ENCODE measurements at places on chromosomes 1 and 21.

DNA sequence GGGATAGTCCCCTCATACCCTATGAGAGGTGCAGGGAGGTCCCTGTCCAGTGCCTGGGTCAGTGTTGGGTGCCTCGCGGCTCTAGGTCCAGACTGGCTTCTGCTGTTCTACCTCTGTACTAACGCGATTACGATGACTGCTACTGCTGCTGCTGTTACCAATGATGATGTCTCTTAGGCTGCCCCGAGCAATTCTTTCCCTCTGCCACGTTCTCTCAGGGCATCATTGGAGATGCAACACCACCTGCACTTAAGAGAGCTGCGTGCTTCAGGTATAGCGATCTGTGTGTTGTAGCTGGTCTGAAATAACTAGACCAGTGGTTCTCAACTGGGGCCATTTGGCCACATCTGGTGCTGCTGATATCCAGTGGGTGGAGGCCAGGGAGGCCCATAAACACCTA lies 36.9 kb downstream of the KAZN start:
- DNase-seq: no peak

DNA sequence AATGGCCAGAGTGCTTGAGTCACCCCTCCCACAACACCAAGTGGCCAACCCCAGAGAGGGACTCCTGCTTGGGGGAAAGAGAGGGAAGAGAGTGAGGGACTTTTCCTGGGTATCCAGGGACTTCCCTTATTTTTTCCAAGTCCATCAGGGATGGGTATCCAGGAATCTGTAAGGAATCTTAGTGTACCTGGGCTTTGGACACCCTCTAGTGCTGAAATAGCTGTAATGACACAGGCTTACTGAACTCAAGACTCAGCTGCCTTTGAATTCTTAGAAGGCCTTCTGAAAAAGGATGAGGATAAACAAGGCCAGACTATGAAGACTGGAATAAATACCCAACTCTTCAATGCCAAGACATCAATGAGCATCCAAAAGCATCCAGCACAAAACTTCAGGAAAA lies 12.0 kb downstream of the TSHB start:
- peak; percentile 52 for DNase-seq

DNA sequence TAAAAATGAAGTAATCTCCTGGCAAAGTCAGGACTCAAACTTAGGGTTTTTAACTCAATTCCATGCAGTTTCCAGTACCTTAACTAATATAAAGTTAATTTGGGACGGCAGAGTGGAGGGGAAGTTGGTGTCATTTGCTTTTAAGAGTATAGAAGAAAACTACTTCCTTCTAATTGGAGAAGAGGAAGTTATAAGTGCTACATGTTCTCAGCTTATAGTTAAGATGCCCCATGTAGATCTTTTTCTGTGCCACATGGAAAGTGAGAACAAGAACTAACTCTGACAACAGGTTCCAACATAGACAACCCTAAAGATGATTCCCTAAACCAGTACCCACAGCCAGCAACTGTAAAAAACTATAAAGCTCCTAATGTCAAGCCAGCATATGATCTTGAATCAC lies 11.5 kb downstream of the RRAGC start:
- no peak for DNase-seq

- no peak for DNase-seq
Measured at GRCh38 chr1:17572264-17572985, 32.9 kb downstream of the ARHGEF10L start.

DNA sequence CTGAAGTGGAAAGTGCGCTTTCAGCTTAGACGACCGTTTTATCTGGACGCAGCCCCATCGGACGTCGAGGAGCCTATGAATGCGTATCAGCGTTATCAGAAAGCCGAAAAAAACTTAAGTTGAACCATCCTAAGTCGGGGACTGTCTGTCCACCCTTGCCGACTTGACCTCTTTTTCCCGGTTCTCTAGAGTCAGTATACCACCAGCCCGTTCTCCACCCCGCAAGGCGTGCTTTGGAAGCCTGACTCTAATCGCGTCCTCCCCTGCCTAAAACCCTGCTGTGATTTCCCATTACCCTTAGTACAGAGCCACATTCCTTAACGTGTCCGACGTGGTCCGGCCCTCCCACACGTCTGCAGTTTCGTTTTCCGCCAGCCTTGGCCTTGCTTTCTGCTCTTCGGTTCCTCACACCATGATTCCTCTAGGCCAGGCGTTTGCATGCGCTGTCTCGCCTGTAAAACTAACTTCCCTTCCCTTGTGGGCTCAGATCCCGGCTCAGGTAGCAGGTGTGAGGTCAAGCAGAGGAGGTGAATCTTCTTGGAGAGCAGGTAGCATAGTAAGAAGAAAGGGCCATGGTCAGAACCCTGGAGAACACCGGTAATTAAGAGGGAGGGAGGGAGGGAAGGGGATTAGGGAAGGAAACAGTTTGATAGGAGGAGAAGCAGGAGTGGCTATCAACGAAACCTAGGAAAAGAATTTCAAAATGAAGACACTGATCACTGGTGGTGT lies 865 bp downstream of the ADPRS start:
- DNase-seq: no peak

DNA sequence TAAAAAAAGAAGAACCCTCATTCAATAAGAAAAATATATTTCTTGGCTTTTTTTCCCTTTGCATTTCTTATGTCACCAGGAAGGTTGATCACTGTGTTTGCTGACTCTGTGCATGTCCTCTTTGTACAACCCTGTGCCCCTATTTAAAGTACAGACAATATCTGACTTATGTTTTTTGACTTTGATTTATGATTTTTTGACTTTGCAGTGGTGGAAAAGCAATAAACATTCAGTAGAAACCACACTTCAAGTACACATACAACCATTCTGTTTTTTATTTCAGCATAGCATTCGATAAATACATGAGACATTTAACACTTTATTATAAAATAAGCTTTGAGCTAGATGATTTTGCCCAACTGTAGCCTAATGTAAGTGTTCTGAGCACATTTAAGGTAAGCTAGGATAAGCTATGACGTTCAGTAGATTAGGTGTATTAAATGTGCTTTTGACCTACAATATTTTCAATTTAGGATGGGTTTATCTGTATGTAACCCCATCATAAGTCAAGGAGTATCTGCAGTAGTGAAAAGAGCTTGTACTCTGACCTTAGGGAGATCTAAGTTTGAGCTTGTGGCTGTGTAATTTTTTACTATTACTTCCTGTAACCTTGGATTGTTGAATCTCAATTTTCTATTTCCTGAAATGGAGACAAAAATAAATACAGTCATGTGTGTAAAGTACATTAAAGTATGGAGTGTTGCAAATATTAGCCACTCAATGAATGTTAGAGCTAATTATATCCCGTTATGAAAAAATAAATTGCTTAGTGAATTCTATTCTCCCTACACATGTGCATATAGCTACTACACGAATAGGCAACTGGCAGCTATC lies 1.2 kb downstream of the RNASEL start:
- no peak for DNase-seq

DNA sequence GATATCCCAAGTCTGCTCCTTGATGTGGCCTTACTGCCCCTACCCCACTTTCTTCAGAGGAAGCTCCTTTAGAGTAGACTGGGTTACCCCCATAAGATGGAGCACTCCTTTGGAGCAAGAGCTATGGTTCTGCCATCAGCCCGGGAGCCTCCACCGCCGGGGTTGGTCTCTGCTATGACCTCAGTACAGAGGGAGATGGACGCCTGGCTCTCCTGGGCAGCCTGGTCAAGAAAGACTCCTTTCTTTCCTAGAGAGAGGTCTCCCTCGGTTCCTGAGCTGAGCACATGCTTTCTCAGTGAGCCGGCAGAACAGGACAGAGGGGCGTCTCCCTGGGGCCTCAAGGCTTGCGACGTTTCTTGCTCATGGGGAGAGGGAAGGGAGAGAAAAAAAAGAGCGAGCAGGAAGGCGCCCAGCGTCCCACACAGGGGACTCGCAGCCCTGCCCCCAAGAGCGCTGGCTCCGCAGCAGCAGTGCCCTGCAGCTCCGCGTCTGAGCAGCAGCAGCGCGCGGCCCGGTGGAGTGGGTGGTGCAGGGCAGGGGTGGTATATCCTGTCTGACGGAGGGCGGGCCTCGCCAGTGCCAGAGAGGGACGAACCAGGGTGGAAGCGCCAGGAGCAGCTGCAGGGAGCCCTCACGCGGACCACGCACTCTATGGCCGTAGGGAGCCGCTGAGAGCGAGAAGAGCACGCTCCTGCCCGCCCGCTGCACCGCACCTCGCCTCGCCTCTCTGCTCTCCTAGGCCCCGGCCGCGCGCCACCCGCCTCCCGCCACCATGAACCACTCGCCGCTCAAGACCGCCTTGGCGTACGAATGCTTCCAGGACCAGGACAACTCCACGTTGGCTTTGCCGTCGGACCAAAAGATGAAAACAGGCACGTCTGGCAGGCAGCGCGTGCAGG lies at the start of gene PKP1:
PKP1 (plus strand) TSS at position 576 of the 899 bp plus-strand sequence; CDS start at position 773, 197 bp downstream.
- DNase-seq: peak; percentile 9

GRCh38 chr1:70528590-70529333 lies 117.7 kb downstream of the CTH start:
- DNase-seq: peak; percentile 55

GRCh38 chr1:100941098-100941527 lies 45.2 kb downstream of the SLC30A7 start:
- DNase-seq: no peak

GRCh38 chr1:110185181-110185580 lies 24.9 kb upstream of the KCNC4 start:
- DNase-seq: peak; percentile 56

DNA sequence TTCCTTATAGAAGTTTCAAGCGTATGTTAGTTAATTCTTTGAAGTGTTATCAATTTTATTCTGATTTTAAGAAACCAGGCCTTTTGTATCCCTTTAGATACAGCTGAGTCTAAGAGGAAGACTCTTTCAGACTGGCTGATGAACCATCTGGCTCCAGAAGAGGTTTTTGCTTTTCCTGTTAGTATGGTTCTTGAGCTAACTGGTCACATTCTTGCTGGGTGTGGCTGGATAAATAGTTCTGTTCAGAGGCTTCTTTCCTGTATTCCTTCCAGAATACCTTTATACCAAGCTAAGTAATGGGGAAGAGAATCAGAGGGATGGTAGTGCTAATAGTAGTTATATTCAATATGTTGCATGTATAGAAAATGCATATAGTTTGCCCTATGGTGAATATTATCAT lies 12.4 kb downstream of the HS2ST1 start:
- DNase-seq: no peak

DNA sequence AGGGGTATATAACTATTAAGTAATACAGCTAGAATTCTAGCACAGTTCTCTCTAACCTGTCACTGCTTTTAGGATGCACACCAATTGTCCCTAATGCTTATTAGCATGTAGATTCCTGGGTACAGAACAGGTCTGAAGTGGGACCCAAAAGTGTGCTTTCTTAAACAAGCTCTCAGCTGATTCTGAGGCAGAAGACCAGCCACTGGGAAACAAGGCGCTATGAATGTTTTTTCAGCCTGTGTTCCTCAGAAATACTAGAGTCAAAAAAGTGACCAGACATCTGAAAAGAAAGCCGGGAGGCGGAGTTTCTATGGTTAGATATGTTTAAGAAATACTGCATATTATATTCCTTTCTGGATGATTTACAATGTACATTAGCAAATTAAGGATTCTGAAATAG lies 1.8 kb downstream of the PEF1 start:
- no peak for DNase-seq

- DNase-seq: no peak
Measured at GRCh38 chr1:238950784-238951183, 435.6 kb upstream of the CHRM3 start.

- DNase-seq: no peak
Measured at GRCh38 chr21:27586986-27587385, 620.1 kb upstream of the ADAMTS5 start.

GRCh38 chr1:197659171-197659570 lies 116.1 kb downstream of the DENND1B start:
- DNase-seq: no peak

GRCh38 chr1:201884425-201884824 lies 4.3 kb upstream of the SHISA4 start:
- DNase-seq: peak; percentile 18

GRCh38 chr21:34887725-34888568 lies 161.2 kb downstream of the RUNX1 start:
- DNase-seq: peak; percentile 66

GRCh38 chr1:9314111-9314510 lies 21.4 kb downstream of the SPSB1 start:
- DNase-seq: no peak

DNA sequence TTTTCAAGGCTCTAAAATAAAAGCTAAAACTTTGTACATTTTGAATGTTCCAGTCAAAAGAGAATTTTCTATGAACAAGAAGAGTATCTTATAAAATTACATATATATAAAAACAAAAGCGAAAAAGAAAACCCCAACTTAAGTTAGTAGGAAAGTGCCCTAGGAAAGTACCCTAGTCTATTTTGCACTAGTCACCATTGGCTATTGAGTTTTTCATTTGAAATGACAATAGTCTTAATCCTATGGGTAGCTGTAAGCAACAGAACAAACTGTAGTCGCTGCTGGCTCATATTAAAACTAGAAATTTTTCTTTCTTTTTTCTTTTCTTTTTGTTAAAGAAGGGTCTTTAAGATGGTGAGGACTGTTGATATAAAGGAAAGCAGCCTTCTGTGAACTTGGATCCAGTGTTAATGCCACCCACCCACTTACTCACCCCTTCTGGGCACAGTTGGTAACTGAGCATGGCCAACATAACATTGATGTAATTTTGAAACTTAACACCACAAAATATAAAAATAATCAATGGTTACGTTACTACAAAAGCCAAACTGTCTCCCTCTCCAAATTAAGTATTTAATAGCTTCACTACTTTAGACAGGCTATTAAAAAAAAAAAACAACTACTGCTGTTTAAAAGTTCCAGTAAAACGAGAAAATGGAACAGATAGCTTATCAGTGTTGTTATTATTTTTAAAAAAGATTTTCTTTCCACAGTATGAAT lies 177.0 kb downstream of the EIF4G3 start:
- no peak for DNase-seq

- no peak for DNase-seq
Measured at GRCh38 chr1:16719571-16720350, 20.6 kb upstream of the RNU1-4 start.

- no peak for DNase-seq
Measured at GRCh38 chr1:232074265-232074664, 447.7 kb downstream of the DISC1 start.

DNA sequence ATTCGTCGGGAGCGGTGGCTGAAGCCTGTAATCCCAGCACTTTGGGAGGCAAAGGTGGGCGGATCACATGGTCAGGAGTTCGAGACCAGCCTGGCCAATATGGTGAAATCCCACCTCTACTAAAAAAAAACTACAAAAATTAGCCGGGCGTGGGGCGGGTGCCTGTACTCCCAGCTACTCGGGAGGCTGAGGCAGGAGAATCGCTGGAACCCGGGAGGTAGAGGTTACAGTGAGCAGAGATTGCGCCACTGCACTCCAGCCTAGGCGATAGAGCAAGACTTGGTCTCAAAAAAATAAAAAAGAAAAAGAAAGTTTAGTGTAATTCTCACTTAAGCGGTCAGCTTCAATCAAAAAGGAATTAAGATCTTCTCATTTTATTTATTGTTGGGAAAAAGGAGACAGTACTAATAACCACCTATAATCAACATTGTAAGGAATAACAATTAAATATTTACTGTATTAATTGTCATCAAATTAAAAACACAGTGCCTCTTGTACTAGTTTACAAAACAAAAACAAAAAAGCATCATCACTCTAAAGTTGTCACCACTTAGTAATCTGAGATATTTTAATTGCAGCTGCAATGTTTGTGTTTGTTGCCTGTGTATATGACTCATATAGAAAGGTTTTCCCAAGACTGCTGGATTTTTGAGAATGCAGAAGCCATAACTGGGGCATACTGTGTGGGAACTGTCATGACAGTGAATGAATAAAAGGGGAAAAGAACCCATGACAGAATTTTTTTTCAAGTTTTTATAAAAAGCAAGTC lies 3.7 kb downstream of the FBXO42 start:
- DNase-seq: no peak
